ENCODE measurements at places on chromosomes 16 and 17.

DNA sequence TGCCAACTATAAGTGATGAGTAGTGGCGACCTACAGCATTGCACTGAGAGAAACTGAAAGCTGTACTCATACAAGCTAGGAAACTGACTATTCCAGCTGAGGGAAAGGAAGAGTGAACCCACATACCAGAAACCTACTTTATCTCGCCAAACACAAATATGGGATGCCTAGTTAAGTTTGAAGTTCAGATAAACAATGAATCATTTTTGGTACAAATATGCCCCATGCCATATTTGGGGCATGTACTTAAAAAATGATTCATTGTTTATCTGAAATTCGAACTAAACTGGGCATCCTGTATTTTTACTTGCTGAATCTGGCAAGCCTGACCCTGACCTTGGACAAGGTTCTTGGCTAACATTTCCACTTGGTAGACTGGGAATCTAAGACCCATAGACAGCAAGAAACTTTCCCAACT lies 527.8 kb upstream of the PSMD7 start:
- no peak for DNase-seq

GRCh38 chr17:76715496-76715830 lies 4.7 kb upstream of the MXRA7 start:
- no peak for DNase-seq

GRCh38 chr16:16909126-16909525 lies 530.2 kb downstream of the NPIPA7 start:
- DNase-seq = no peak

GRCh38 chr16:15434079-15434424 lies 336 bp upstream of the BMERB1 start:
- DNase-seq = no peak

- DNase-seq = peak; percentile 30
These were observed 53.5 kb downstream of the SREBF1 start for GRCh38 chr17:17783116-17783824.

DNA sequence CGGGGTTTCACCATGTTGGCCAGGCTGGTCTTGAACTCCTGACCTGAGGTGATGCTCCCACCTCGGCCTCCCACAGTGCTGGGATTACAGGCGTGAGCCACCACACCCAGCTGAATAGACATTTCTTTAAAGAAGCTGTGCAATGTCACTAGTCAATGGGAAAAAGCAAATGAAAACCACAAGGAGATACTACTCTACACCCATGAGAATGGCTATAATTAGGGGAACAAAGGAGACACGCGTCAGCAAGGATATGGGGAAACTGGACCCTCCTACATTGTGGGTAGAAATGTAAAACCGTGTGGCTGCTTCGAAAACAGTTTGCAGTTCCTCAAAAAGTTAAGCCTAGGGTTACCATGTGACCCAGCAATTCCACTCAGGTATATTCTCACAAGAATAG lies 103.4 kb downstream of the VPS53 start:
- no peak for DNase-seq

- peak; percentile 24 for DNase-seq
These were observed 1.9 kb downstream of the GPR142 start for GRCh38 chr17:74369221-74369620.

DNA sequence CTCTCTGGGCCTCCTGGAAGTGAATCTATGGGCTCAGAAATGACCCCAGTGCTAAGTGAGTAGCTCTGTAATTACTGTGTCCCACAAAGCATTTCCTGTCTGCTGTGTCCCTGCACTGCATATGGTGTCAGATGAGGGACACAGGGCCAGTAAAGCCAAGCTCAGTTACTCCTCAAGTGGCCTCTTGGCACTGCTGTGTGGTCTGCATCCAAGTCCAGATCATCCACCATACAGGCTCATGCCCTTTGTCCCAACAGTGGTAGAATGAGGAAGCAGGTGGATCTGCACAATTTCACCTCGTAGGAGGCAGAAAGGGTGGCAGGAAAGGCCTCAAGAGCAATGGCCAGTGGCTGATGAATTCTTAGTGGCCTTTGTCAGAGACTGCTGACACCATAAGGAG lies 146.8 kb downstream of the SOX9 start:
- DNase-seq = no peak

GRCh38 chr17:77727037-77727615 lies 231.4 kb upstream of the TNRC6C start:
- DNase-seq = no peak

- DNase-seq = no peak
These were observed 9.0 kb upstream of the ARHGAP27 start for GRCh38 chr17:45441526-45442310.

GRCh38 chr16:57475711-57476339 lies 10.5 kb downstream of the DOK4 start:
- DNase-seq = no peak

DNA sequence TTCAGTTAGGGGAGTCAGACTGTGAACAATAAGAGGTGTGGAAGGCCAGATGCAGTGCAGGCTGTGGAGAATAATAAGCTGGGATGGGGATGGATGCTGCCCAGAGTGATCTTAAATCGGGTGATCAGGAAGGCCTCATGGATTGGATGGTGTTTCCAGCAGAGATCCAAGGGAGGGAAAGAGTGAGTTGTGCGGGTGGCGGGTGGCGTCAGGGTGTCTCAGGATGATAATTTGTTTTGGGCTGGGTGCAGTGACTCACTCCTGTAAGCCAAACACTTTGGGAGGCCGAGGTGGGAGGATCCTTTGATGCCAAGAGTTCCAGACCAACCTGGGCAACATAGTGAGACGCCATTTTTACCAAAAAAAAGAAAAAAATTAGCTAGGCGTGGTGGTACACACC lies 7.9 kb downstream of the CLUAP1 start:
- DNase-seq = no peak

DNA sequence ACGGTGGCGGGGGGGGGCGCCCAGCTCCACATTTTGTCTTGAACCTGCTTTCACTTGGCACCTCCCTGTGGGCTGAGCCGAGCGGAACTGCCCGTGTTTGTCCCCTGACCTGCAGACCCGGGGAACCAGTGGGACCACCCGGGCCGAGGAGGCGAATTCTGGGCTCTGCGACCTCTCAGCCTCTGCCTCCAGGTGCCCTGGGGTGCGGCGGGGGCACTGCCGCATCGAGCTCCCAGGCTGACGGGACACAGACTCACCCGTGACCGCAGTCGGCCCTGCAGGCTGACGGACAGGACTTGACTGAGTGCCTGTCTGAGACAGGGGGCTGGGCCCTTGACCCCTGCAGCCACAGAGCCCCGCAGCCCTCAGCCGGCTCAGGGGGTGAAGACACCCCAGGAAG lies 11.1 kb upstream of the C1QTNF8 start:
- no peak for DNase-seq

GRCh38 chr17:68461589-68461988 lies 4.3 kb upstream of the WIPI1 start:
- no peak for DNase-seq

DNA sequence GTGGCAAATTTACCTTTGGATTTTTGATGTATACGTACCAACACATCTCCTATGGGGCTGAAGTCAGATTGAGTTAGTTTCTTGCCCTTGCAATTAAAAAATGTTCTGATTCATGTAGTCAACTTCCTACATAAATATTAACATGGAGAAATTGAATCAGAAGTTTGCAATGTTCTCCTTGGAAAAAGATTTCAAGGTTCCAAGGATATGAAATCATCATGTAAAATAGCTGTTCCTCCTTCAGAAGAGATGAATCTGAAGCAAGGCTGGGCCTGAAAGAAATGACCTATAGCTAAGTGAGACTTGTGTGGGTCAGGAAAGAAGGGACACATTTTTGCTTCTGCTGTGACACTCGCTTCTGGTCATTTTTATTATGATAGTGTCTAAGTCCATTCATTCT lies 131.7 kb downstream of the RGS9 start:
- no peak for DNase-seq

DNA sequence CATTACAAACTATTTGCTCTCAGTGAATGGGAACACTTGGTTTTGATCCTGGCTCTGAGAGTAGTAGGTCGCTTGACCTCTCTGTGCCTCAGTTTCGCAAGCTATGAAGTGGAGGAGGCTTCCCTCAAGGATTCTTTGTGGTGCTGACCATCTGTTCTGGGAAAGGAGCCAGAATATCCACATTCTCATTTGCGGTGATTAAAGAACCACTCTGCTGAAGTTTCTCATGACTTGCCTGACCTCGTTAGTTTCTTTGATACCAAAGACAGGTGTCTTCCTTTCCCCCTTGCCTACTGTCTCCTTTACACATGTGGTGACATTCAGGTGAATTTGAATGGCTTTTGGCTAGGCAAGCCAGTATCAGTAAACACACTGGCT lies 116.0 kb downstream of the SNX29 start:
- DNase-seq = no peak

- DNase-seq = no peak
These were observed 3.2 kb downstream of the TERB1 start for GRCh38 chr16:66798161-66798560.

DNA sequence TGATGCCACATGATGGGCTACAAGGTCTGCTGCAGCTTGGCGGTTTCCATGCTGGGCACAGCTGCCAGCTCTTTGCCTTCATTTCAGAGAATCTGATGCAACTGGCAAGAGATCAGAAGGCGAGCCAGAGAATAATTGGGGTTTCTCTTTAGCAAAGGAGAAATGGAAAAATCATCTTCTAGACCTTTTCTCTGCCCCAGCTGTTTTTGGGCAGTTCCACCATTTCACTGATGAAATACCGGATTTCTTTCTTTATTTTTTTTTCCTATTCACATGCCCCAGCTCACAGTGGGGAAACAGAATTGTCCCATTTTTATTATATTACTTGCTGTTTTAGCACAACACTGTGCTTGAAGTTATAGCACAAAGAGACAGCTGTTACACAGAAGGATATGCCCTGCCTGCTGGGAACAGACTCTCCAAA lies 439.3 kb upstream of the GOT2 start:
- DNase-seq = no peak

DNA sequence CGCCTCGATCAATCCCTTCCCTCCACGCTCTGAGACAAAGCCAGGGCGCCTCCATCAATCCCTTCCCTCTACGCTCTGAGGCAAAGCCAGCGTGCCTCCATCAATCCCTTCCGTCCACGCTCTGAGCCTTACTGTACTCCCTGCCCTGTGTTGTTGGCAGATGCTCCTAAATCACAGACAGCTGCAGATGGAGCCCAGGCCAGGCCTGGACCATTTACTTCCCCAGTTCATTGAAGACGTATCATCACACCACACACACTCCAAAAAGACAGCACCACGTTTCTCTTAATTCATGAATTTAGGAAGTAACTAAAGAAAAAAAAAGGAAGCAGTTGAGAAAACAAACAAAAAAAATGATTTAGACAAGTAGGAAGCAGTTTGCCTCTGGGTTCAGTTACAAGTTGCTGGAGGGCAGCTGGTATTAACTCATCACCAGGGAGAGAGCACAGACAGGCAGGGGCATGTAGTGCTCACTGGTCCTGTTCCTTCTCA lies 7.4 kb upstream of the CD300LD start:
- DNase-seq = no peak

- no peak for DNase-seq
These were observed 1.5 kb downstream of the HCFC1R1 start for GRCh38 chr16:3022208-3022683.

DNA sequence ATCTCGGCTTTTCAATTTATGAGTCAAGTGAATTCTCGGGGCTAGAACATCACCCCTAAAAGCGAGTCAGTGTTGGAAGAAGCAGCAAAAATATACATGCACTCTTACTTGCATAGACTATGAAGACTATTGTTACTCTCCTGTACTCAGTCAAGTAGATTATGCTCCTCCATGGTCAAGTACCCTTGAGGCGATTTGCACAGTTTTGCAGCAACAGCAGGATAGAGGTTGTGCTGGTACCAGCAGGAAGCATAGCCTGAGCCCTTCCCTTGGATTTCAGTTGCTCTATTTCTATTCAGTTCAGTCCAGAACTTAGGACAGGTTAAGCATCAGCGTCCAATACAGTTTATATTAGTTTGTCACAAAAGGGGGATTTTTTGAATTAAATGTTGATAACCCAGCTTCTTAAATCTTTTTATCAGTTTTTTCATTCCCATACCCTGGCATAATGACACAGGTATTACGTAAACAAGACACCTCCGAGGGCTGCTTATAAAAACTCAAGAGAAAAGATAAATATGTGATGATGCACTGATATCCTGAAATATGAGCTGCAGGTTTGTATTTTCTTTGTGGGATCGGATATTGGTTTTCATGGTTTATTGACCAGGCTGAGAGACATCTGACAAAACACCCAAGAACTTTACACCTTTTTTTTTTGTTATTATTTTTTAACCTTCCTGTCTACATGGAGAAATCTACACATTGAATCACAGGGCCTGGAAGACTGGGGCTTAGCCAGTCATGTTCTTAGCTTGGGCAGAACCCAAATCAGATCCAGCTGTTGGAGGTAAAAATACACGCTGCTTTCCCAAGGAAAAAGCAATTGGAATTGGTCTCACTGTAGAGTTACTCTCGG lies 144.1 kb downstream of the PITPNC1 start:
- DNase-seq = peak; percentile 34

- DNase-seq = no peak
These were observed 217.4 kb upstream of the COX10 start for GRCh38 chr17:13851889-13852288.

DNA sequence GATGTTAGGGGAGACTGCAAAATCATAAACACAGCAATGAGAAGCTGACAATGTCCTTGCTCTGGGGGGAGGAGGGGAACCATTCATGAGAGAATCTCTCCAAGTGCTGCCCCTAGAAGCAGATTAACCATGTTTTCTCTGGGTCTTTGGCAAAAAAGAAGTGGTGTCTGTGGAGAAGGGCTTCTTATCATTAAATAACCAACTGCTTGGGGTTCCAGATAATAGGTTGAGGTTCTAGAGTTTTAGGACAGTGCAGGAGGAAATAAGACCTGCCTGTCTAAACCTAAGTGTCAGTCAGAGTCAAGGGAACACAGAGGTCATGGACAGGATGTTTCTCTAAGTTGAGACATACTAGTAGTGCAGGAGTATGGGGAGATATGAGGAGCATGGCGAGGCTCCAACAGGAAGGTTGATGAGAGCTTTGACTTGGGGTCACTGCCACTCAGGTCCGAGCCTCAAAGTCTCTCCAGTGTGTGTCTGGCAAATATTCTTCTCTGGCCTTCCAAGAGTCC lies 5.1 kb upstream of the ANKS4B start:
- DNase-seq = no peak

- DNase-seq = no peak
These were observed 159.4 kb downstream of the ZNF423 start for GRCh38 chr16:49696414-49697101.

GRCh38 chr17:1050246-1050995 lies 53.5 kb downstream of the TIMM22 start:
- DNase-seq = no peak

- DNase-seq = no peak
These were observed 9.1 kb downstream of the ZSCAN10 start for GRCh38 chr16:3089717-3090592.

- peak; percentile 65 for DNase-seq
These were observed 55.4 kb downstream of the SDK2 start for GRCh38 chr17:73588891-73589290.

- DNase-seq = no peak
These were observed 2.4 kb upstream of the ITGAL start for GRCh38 chr16:30470170-30470512.

Data from NCI-H2227 treated with DMSO at 0.1 percent for 48 hours (cell line).